Large intestine (tissue), 12 donors: ENCODE measurements at places on chromosomes 2 and 18. TPM values are rescaled to one million over a fixed set of nuclear protein-coding genes. Genes with fewer than 3 reads are reported as not detected.
A peak's percentile ranks its signal among the peaks of the same experiment; 100 is the strongest.

EML4 gene
- 129 TPM for polyA plus RNA-seq

SPIRE1 gene
- polyA plus RNA-seq: 6.7 TPM

- H3K36me3 ChIP-seq: no peaks in the 10 kb centered on the region
- no peak for DNase-seq
- no peaks in the 10 kb centered on the region for H3K4me1 ChIP-seq
- H3K27me3 ChIP-seq: no peaks in the 10 kb centered on the region
- H3K4me3 ChIP-seq: no peak overlapping the region
These were observed 112.5 kb upstream of the ASB18 start for GRCh38 chr2:236376566-236377244.

DNA sequence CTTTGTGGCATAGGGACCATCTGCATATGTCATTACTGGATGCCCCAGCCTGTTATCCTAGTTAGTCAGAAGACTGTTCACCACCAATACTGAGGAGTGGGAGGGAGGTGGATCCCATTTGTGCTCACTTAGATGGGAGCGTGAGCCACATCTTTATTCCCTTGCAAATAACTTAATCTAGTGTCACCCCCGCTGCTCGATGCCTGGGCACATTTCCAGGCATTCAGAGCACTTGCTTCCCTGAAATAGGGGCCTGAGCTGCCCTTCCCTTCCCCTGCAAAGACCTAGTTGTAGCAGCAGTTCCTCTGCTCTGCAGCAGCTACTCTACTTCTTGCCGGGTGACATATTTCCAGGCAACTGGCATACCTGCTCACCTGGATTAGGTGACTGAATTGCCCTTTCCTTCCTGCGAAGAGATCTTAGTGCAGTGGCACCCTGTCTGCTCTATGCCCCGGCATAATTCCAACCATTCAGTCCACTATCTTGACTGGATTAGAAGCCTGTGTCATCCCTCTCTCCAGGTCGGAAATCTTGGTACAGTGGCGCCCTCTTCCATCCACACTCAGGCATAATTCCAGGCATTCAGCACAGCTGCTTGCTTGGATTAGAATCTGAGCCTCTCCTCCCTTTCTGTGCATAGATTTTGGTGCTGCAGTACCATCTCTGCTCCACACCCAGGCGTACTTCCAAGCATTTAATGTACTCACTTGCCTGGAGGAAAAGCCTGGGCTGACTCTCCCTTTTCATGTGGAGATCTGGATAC is 1389.1 kb upstream of the TMEFF2 start:
- H3K36me3 ChIP-seq: no peaks in the 10 kb centered on the region
- H3K4me3 ChIP-seq: no peak overlapping the region
- H3K4me1 ChIP-seq: no peaks in the 10 kb centered on the region
- H3K27me3 ChIP-seq: no peaks in the 10 kb centered on the region
- H3K27ac ChIP-seq: no peak overlapping the region
- DNase-seq: peak; percentile 29

GRCh38 chr2:118322406-118322805 is 234.1 kb downstream of the INSIG2 start:
- no peak overlapping the region for H3K27ac ChIP-seq
- peaks cover 8% of the 10 kb centered on the region for H3K27me3 ChIP-seq
- H3K36me3 ChIP-seq: no peaks in the 10 kb centered on the region
- no peaks in the 10 kb centered on the region for H3K4me1 ChIP-seq
- no peak overlapping the region for H3K4me3 ChIP-seq

DNA sequence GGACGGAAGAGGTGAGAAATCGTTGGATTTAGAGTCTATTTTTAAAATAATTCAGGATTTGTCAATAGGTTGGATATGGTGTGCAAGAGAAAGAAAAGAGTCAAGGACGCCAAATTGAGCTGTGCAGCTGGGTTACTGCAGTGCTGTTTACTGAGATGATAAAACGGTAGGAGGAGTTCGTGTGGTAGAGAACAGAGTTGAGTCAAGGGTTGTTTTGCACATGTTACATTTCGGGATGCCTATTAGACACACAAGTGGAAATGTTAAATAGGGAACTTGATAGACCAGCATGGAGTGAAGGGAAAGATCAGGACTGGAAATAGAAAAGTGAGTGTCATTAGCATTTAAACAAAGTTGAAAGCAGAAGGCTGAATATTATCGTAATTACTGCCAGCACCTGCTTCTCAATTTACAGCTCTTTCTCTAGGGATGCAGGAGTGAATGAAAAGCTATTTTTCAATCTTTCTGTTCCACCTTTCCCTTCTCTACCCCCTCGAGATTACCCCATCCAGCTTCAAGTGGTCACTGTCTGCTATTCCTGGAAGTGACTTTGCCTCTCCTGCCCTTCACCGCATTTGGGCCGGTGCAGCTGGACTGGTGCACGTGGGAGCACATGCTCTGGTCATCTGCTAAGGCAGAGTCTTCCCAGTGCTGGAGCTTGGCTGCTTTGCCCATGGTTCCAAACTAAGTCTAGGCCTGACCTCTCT is 30.3 kb downstream of the GPR75 start:
- H3K4me1 ChIP-seq: peaks cover 8% of the 10 kb centered on the region
- no peak overlapping the region for H3K27ac ChIP-seq
- DNase-seq: no peak
- no peaks in the 10 kb centered on the region for H3K27me3 ChIP-seq

DNA sequence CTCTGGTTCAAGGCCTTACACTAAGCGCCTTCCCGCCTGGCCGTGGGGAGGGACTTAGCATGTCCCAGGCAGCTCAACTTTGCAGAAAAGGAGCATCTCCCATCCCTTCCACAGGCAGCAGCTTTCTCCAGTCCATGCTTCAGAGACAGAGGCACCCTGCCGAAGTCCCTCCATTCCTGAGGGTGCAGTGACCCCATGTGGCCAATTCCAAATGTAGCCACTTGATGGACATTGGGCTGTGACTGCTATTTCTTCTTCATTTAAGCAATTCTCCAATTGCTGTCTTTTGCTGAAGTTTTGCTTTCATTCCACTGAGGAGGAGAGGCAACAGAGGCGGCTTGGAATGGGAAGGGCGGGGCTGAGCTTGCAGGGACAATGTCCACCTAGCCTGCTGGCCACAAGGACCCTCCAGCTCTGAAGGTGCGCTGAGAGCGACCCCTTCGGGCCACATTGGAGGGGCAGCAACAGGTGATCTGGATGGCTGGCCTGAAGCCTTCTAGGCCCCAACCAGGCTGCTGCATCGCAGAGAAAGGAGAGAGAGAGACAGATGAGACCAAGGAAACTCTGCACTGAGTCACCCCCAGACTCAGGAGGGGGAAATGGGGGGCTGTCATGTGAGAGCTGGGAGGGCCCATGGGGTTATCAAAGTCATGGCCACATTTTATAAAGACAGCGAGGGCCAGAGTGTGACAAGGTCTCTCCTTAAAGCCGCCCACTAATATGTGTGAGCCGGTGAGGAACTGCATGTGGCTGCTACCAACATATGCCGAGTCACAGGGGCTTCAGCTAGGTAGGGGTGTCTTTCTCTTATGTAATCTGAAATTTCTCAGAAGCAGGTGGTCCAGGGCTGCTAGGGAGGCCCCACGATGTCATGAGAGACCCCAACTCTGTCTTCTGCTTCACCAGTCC is 61.3 kb downstream of the LONRF2 start:
- peak; percentile 32 for DNase-seq
- H3K36me3 ChIP-seq: no peaks in the 10 kb centered on the region
- no peak overlapping the region for H3K4me3 ChIP-seq
- no peak overlapping the region for H3K27ac ChIP-seq
